ENCODE measurements at places on chromosomes 2 and 18.

DNA sequence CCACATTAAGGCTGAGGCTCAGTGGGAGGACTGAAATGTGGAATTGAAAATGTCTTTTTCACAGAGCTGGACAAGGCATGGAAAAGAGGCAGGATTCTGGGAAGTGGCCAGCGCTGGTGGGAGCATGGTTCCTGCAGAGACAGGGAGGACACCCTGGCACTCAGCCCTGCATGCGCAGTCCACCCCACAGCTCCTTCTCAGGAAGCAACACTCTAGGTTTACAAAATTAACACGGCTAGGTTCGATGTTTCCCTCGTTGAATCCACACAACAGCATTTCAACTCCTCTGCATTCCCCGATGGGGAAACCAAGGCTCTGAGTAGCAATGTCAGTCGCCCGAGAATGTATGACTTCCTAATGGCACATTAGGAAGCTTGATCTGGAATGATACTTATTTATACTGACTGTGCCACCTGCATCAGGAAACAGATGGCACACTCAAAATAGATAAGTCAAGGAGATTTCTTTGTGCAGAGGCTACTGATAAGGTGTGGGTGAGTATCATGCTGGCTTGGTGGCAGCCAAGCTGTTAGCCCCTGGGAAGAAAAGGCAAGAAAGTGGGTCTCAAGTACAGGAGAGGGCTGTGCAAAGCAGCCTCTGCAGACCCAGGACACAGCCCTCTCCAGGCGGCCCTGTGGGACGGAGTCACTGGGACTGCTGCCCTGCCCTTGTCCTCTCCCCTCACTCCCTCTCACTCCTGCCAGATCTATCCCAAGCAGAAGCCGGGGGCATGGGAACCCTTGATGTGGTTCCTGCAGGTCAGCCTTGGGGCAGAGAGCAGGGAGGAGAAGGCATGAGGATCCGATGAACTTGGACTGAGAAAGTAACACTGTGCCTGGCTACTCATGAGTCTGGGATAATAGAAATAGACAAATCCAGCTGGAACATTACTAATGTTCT, 158.4 kb upstream of the FHL2 start:
- no peak for DNase-seq

DNA sequence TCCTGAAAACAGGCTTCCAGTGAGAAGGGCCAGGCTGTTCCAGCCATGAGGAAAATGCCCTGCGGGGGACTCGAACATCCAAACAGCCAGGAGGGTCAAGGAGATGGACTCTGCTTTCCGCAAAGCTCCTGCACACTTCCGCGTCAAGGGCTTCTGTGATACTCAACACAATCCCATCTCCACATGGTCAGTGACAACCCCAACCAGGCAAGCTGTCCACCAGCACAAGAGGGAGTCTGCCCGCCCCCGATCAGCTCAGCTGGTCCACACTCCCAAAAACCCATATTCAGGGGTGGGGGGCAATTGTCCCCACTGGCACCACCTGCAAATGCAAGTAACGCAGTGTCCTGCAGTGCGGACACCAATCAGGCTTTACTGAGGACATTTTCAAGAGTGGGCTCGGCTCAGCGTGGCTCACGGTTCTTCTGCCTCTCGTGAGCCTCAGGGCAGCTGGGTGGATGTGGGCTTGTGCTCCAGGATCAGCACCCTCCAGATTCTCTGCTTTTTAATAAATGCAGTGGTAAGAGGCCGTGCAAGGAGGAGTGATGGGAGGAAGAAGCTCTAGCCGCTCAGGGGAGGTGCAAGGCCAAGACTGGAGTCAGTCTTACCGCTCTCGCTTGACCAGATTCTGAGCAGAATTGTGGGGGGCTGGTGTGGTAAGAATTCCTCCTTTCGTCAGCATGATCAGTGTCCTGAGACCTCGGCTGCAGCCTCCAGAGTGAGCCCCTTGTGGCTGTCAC, 19.5 kb upstream of the CIDEA start:
- no peak for DNase-seq

DNA sequence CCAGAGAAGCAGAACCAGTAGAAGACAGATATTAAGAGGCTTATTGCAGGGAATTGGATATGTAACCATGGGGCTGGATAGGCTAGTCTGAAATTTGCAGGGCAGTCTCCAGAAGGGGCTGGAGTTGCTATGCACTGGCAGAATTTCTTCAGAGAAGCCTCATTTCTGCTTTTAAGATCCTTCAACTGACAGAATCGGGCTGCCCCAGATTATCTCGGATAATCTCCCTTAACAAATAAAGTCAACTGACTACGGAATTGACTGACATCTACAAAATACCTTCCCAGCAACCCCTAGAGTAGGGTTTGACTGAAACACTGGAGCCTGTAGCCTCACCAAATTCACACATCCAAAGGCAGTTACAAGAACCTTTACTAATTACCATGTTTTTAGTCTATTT, 136.4 kb downstream of the SOCS6 start:
- DNase-seq: no peak

GRCh38 chr2:72933646-72934151, 16.4 kb downstream of the EMX1 start:
- no peak for DNase-seq

DNA sequence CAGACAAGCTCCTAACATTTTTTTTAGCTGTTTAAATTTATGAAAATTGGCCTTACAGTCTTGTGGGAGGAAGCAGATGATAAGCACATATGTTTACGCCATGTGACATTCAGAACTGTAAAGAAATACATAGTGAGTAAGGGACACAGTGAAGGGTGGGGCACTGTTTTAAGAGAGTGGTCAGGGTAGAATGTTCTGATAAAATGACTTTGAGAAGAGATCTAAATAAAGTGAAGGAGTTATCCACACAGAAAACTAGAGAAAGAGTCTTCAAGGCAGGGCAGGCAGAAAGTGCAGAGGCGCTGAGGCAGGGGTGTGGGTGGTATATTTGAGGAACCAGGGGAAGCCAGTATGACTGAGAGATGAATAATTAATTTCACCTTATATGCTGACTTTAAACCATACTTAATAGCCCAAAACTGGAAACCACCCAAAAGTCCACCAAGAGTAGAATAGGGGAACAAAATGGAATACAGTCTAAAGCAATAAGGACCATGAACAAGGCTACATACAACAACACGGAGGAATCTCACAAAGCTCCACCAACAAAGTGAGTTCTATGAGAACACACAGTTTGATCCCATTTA, 8.6 kb downstream of the MREG start:
- no peak for DNase-seq

- DNase-seq: no peak
Measured at GRCh38 chr18:54257015-54257414, 12.3 kb upstream of the POLI start.

DNA sequence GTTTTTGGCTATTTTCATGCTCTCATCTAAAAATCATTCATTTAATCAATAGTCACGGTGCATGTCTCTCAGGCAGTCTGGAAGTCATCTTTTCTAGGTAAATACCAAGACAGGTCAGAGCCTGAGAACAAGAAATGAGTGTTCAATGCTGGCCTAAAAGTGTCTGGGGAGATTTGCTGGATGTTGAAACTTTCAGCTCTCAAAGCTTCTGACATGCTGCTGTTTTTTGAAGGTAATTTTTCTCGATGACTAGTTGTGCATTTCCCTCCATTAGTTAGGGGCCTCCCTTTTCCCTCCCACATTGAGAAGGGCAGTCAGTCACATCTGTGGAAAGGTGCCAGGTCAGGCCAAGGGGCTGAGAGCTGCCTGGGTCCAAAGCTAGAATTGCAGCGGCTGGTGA, 115.6 kb downstream of the LPIN1 start:
- DNase-seq: no peak
